ENCODE measurements at places on chromosomes 5 and 9. TPM values are rescaled to one million over a fixed set of nuclear protein-coding genes. Genes with fewer than 3 reads are reported as not detected.

The ZNF879 gene
- 4.7 TPM for total RNA-seq

The SLC6A19 gene
- total RNA-seq: not detected

GRCh38 chr9:28853477-28853876 lies 1280.2 kb upstream of the C9orf72 start:
- DNase-seq: no peak

DNA sequence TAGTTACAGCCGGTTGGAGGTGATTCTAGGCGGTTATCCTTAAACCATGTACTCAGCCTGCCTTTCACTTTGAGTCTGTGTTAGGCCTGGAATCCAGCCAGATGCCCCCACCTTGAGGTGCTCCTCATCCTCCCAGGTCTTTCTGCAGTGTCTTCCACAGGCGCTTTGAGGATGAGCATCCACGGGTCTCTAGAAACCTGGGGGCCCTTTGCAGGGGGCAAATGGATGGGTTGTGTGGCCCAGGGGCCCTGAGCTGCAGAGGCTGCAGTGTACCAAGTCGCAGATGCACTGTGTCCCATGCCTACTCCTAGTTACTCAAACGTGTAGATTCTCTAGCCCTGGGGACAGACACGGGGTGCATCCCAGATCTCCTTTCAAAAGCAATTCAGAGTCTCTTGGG lies 242.1 kb upstream of the IRX1 start:
- no peak for DNase-seq

DNA sequence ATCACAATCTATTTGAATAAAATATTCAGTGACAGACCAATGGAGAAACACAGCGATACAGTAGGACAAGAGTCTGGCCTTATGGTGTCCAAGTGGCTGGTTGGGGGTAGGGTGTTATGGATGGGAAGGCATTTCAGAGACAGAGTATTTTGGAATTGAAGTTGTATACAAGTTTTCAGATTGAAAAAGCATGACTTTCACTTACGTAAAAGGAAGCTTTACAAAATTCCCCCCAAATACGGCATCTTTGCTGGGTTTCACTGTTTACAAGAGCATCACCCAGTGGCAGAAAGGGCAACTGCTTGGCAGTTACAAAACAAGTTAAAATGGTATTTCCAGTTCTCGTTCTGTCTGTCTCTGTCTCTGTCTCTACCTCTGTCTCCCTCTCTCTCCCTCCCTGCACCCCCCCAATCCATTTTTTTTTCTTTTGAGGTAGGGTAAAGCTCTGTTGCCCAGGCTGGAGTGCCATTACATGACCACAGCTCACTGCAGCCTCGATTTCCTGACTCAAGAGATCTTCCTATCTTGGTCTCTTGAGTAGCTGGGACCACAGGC lies 86.2 kb downstream of the PTPN3 start:
- DNase-seq: no peak

GRCh38 chr5:172088801-172089200 lies 82.4 kb upstream of the FBXW11 start:
- DNase-seq: no peak
